ENCODE measurements at places on chromosomes 13 and 19.

GRCh38 chr13:55160867-55161266, 1979.9 kb upstream of the PRR20A start:
- DNase-seq = no peak

GRCh38 chr13:43516401-43516833, 270.4 kb downstream of the ENOX1 start:
- DNase-seq = peak; percentile 24

DNA sequence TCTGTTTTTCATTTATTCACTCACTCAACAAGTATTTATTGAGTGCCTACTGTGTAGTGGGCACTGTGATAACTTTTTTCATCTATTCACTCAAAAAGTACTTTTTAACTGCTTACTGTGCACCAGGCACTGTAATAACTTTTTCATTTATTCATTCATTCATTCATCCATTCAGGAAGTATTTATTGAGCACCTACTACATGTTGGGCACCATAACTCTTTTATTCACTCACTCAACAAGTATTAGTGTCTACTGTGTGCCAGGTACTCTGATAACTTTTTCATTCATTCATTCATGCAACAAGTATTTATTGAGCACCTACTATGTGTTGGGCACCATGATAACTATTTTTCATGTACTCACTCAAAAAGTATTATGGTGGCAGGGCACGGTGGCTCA, 6.9 kb downstream of the CIB3 start:
- DNase-seq = no peak

GRCh38 chr19:54102421-54103169, at the start of gene NDUFA3:
Gene NDUFA3, plus strand, starts transcription at chr19:54102855. Its CDS starts 24 bp downstream, at chr19:54102879.
- peak; percentile 98 for DNase-seq

DNA sequence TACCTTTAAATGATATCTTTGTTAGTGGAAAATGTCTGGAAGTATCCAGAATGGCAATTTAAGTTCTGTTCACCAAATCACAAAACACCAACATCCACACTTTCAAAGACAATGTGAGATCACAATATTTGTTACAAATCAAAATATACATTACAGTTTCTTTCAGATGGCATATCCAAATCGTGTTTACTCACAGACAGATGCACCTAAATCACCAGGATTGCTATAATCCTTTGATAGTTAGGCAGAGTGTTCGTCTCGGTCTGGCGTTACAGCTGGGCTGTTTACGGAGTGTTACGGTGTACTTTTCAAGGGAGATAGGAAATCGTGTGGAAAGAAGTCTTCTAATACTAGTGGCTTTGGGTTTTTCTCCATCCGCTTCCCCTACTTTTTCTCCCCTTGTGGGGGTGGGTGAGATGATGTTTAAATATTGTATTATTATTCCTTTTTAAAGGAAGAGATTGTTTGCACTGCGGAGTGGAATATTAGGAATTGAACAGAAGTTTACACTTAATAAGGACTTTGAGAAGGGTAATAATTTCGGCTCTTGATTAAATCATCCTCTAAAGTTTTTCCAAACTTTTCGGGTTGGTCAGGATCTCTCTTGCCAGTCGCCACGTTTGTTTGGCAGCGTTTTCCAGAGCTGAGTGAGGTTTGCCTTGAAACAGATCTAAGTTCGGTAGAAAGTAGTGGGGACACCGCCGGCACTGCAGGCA, 1.8 kb downstream of the MAB21L1 start:
- DNase-seq = peak; percentile 38

GRCh38 chr13:31790992-31791391, 51.7 kb downstream of the RXFP2 start:
- peak; percentile 68 for DNase-seq

- DNase-seq = no peak
These were observed 704.3 kb downstream of the UQCRFS1 start for GRCh38 chr19:28508666-28509065.

DNA sequence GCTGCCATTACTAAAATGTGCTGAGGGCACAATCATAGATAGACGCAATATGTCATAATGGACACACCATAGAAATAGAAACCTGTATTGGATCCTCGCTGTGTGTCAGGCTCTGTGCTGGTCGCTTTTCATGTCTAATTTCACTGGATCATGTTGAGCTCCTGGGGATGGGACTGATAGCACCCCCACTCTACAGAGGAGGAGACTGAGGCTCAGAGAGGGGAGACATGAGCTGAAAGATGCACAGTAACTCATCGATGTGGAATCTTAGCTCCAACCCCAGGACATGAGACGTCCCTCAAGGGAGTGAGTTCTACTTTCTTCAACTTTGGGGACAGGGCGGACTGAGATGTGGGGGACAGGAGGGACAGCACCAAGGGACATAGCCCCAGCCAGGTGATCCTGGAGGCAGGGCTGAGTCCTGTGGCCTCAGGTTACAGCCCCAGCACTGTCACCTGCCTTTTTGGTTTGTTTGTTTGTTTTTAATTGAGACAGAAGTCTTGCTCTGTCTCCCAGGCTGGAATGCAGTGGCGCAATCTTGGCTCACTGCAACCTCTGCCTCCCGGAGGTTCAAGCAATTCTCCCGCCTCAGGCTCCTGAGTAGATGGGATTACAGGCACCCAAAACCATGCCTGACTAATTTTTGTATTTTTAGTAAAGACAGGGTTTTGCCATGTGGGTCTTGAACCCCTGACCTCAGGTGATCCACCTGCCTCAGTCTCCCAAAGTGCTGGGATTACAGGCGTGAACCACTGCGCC, 6.6 kb upstream of the GIPC1 start:
- DNase-seq = peak; percentile 57
